ENCODE measurements at places on chromosomes 5 and 9. TPM values are rescaled to one million over a fixed set of nuclear protein-coding genes. Genes with fewer than 3 reads are reported as not detected.

The CCDC69 gene
- 0.49 TPM for total RNA-seq

The OMD gene
- 3.7 TPM for total RNA-seq

The LRRC19 gene
- under 0.01 TPM for total RNA-seq

The SPAG8 gene
- 2.0 TPM for total RNA-seq

The PRUNE2 gene
- total RNA-seq: 22.9 TPM

The PPP1R26 gene
- total RNA-seq: 27.3 TPM

The CEP72 gene
- total RNA-seq: 3.2 TPM

The TRPM6 gene
- 0.74 TPM for total RNA-seq

The BRINP1 gene
- 26.1 TPM for total RNA-seq

The AK8 gene
- total RNA-seq: 0.49 TPM

The MCTP1 gene
- total RNA-seq: 54.1 TPM

The PCDHA6 gene
- 11.6 TPM for total RNA-seq

The GFRA3 gene
- total RNA-seq: not detected

The SLC6A19 gene
- total RNA-seq: under 0.01 TPM

The MYOZ3 gene
- total RNA-seq: 3.9 TPM

The FAM153A gene
- total RNA-seq: 3.7 TPM

The CNTFR gene
- 15.0 TPM for total RNA-seq

The KIAA1958 gene
- 15.2 TPM for total RNA-seq

The GPR107 gene
- 27.0 TPM for total RNA-seq

The CDH9 gene
- 10.3 TPM for total RNA-seq

The PRDM9 gene
- not detected for total RNA-seq

The MARCOL gene
- total RNA-seq: not detected

The SVEP1 gene
- 6.1 TPM for total RNA-seq

The CDKN2B gene
- total RNA-seq: 0.25 TPM

The HMCN2 gene
- under 0.01 TPM for total RNA-seq

The ENTPD2 gene
- total RNA-seq: 0.25 TPM

The PROB1 gene
- total RNA-seq: 0.49 TPM

The CSNK1G3 gene
- total RNA-seq: 136 TPM

The CCL21 gene
- total RNA-seq: not detected

The ENTREP1 gene
- 3.2 TPM for total RNA-seq
